ENCODE measurements at places on chromosomes 6 and 20. TPM values are rescaled to one million over a fixed set of nuclear protein-coding genes. Genes with fewer than 3 reads are reported as not detected.

The GTSF1L gene
- not detected for total RNA-seq

The SLC17A3 gene
- not detected for total RNA-seq

The DACT2 gene
- not detected for total RNA-seq

The PHACTR2 gene
- total RNA-seq, result 18.5 TPM

Data from bronchus fibroblast of lung (primary cell).